Fibroblast of skin of back (primary cell): ENCODE measurements at places on chromosomes 1 and 21.
A peak's percentile ranks its signal among the peaks of the same experiment; 100 is the strongest.

DNA sequence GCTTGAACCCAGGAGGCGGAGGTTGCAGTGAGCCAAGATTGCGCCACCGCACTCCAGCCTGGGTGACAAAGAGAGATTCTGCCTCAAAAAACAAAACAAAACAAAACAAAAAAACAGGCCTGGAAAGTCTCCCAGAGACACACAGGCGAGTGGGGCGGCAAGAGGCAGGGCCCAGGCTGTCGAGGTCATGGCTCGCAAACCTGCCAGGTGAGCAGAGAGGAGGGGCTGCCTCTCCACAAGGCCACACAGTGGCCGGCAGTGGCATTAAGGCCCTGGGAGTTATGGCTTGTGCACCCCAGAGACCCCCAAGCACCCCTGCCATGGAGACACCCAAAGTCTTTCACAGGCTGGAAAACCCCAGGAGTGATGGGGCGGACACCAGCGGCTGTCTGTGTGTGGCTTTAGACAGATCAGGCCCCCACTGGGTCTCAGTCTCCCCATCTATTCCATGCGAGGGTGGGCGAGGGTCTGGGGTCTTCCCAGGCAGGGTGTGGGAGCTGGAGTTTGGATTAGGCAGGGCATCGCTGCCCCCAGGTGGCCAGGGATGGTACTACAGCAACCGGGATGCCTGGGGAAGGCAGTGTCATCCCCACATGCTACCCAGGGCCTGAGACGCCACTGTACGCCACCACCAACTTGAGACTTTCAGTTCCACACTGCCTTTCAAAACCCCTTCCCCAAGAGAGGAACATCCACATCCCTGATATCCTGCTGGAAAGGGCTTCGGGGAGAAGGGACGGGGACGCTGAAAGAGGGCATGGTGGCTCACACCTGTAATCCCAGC lies 7.3 kb upstream of the CTRC start:
- DNase-seq, result peak; percentile 41

GRCh38 chr1:208691012-208691411 lies 446.8 kb upstream of the PLXNA2 start:
- no peak for DNase-seq

- no peak for DNase-seq
These were observed 342.5 kb downstream of the ADGRL2 start for GRCh38 chr1:82143108-82143833.

DNA sequence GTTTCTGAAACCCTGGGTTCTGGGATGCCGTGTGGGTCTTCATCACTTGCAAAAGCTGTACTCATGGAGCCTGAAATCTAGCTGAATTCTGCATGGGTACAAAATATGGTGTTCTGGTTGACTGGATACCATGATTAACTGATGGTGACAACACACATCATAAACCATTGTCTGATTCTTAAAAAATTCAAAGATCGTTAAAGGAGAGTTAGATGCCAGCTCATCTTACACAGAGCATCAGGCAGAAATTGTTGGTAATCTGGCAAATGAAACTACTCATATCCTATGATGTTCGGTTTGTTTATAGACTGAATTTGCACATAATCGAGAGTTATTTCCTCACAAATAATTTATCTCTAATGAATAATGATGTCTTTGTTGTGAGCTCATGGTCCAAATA lies 218.1 kb upstream of the PKN2 start:
- DNase-seq, result no peak

DNA sequence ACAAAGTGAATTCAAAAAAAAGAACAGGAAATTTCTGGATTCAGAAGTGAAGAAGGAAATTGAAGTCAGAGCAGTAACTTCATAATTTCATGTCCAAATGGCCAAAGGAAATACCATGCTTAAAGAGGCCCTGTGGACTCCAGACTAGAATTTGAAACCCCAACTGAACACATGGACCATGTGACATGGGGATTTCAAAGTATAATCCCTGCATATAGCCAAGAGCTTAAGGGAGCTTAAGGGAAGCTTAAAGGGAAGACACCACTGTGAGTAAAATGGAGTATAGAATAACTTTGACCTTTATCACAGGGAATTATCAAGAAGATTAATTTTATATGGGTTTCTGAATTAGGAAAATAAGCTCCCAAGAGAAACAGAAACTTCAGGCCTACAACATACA lies 241.8 kb upstream of the POGK start:
- no peak for DNase-seq

DNA sequence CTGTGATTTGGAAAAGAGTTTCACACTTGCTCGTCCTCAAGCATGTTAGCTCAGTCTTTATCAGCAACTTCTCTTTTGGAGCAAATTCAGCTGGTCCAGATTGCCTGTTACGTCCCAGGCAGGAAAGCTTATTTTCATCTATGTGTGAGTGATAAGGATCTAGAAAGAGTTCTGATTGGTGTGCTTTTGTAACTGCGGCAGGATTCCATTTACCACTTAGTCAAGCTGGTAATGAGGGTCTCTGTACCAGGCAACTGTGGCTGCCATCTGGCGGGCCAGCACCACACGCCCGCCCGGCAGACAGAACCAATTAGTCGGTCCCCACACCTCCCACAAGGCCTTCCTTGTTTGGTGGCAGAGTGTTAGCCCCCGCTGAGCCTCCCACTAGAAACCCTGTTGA lies 21.0 kb downstream of the C1orf87 start:
- DNase-seq, result no peak

DNA sequence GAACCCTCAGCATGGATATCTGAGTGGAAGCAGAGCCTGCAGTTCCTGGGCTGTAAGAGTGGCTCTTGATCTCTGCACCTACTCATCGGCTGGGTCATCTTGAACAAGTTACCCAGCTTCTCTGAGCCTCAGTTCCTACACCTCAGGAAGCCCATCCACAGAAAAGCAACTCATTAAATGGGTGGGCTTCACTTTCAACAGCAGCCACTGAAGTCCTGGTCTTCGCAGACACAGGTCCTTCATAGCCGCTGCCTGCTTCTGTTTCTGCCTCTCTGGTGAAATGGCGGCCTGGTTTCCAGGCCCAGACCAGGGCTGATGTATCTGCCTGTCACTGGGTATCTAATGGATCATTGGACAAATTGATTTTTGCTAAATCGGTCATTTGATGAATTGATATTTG lies 571.4 kb downstream of the PTPRU start:
- no peak for DNase-seq

DNA sequence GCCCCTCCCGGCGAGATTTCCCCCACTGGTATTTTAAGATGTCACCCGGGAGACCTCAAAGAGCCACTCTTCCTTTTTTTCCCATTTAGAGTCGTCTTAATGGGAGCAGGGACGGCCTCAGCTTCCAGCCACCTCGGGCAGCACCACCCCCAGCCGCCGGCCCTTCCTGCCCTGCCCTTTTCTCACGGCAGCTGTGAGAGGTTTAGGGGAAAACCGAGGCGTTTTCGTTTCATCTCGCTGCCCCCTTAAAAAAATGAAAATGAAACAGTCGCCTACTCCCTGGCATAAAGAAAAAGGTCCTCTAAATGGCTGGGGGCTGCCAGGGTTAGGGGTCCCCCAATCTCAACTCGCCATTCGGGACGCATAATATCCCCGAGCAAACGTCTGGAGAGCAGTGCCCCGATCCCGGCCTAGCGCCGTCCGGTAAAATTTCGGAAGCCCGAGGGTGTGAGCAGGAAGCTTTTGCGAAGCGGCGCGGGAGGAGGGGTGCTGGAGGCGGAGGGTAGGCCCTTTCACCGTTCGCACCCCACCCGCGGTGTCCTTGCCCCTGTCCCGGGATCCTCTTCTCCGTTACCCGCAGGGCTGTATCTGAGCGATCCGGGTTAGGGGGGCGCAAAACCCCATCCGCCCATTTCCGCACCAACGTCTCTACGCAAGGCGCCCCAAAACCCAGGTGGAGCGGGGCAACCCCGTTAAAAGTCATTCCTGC lies 1.2 kb downstream of the RUNX3 start:
- DNase-seq, result peak; percentile 39

GRCh38 chr1:17880449-17880848 lies 125.3 kb downstream of the ACTL8 start:
- no peak for DNase-seq

- no peak for DNase-seq
These were observed 16.1 kb upstream of the ARF1 start for GRCh38 chr1:228066416-228066815.

DNA sequence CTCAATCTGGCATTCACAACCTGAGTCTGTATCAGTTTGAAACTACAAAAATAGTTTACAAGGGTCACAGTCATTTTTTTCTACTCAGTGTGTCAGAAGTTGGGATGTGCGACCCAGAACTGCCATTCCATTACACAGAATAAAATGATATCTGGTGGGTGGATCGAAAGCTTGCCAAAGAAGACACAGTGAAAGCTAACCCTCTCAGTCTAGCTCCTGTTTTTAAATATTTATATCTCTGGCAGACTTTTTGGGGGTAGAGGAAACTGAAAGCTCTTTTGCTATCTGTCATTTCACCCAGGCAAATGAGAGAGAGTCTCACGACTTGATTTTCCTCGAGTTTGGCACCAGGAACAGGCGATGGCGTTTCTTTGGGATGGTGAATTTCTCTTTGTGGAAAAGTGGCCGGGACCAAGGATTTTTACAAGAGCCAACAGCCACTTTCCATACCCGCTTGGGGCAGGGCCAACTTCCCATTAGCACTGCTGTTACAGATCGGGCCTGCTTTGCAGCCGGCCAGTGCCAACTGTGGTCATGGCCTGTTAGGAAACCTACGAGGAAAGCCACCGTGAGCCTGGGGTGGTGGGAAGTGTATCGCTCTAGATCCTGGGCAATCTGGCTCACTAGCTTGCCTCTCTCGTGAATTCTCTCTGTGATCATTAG lies 185.5 kb upstream of the NFIA start:
- DNase-seq, result no peak

DNA sequence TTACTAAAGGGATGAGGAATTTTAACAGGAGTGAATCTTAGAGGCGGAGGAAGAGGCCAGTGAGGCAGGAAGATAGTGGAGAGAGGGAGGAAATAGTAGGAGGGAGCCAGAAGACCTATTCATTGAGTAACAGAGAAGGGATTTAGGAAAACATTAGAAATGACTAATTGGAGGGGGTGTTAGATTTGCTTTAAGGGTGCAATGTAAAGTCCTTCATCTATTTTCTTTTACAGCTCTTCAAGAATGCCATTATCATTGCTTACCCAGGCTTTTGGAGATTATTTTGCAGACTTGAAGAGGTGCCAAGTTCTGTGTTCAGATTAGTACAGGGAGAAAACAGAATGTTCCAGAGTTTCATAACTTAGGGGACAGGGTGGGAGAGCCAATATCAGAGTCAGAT lies 33.8 kb downstream of the OR10J1 start:
- peak; percentile 2 for DNase-seq

DNA sequence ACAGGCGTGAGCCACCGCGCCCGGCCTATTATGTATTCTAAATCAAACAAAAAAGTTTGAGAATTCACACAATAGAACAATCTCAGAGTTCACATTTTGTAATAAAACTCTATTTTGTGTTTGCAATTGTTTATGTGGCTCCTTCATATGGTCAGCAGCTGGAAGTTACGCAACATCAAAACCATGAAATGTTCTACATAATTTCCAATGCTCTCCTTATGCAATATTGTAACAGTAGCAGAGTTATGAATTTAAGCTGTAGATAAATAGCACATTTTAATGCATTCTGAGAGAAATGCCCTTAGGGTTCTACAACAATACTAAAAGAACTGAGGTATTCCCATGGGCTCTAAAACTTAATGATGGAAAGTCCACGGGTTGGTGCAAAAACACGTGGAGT lies 62.3 kb upstream of the COL11A1 start:
- no peak for DNase-seq

- no peak for DNase-seq
These were observed 8.2 kb downstream of the UMODL1 start for GRCh38 chr21:42079008-42079938.

DNA sequence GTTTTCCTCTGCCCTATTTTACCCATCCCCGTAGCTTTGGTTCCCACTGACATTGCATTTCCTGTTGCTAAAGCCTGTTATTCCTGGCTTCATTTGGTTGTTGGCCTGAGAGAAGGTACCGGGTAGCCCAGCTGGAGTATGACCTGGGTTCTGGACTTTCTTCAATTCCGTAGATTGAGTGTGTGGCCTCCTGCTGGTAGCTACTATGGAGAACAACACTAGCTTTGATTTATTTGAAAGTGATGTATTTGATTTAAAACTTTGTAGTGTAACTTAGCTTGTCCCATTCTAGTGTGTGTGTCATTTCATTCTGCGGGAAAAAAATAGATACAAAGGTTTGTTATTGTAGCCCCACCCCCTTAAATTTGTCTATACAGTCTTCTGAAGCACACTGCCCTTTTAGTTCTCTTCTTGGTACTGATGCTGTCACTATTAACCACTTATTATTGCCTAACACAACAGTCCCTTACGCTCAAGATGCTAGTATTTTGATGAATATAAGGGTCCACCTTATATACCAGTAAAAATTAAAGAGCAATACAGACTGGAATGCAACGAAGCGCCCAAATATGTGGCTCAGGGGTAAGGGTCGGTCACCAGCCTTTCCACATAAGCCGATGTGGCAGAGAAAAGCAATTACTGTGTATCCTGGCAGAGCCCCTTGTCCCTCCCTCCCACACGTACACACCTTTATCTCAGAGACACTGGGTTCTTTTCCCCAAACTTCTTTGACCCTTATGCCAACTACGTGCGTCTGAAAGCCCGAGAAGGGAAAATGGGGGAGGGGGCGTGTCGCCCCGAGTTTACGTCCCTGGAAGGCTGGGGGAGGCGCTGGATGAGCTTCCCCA lies 643 bp upstream of the MOV10 start:
- DNase-seq, result peak; percentile 59

DNA sequence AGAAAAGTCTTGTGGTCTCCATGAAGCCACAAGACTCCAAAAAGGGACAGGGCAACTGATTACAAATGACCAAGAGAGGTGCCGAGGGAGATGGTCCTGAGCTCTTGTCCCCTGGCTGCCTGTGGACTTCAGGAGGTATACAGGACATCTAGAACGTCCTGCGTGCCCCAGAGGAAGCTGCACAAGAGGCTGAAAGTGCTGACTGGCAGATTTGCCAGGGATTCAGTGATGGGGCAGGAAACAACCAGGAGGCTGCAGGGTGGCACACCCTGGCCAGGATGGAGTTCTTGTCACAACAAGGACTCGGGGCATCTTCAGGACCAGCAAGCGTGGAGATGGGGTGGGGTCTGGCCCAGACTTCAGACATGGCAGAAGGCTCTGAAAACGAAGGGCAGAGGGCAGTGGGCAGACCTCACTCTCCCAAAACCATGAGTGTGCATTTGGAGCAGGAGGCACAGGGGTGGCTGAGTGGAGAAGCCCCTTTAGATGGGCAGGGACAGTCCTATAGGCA lies 13.4 kb upstream of the PKP1 start:
- DNase-seq, result no peak

GRCh38 chr1:151606384-151606783 lies 5.5 kb upstream of the SNX27 start:
- DNase-seq, result no peak

DNA sequence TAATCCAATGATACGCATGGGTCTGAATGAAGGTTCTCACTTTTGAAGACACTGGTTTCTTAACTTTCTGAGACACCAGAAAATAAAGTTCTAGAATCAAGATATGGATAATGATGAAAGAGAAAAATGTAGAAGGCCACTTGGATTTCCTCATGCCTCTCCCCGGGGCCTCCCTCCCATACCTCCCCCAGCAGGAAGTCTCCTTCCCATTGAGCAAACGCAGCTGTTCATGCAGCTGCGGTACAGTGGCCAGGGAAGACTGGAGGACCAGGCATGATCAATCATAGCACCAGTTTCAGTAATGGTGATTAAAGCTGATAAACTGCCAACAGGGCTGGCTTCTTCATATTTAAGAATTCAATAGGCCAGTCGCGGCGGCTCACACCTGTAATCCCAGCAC lies 10.9 kb upstream of the UBR4 start:
- no peak for DNase-seq

GRCh38 chr1:174297351-174297750 lies 138.0 kb downstream of the RABGAP1L start:
- DNase-seq, result no peak

- DNase-seq, result no peak
These were observed 198.6 kb downstream of the SDCCAG8 start for GRCh38 chr1:243454328-243454997.
